Stimulated activated CD8-positive, alpha-beta memory T cell treated with anti-CD3 and anti-CD28 coated beads, Interleukin-4, amount 100 ng/mL, for 4 hours (primary cell): ENCODE measurements at places on chromosomes 12 and 14.

GRCh38 chr12:54017027-54017788, 8.4 kb downstream of the HOXC8 start:
- no peak for DNase-seq

GRCh38 chr12:120085920-120086645, 30.5 kb downstream of the RAB35 start:
- DNase-seq: no peak

DNA sequence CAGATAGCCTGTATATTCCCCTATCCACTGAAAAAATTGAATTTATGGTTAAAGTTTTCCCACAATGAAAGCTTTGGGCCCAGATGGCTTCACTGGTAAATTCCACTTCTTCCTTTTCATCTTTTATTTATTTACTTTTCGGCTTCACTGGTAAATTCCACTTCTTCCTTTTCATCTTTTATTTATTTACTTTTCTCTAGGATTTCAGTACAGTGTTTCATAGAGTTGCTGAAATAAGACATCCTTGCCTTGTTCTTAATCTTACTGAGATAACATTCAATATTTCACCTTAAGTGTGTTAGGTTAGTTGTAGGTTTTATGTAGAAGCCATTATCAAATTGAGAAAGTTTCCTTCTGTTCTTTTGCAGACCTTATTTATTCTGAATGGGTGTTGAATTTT, 18.9 kb upstream of the KLRG1 start:
- no peak for DNase-seq

- no peak for DNase-seq
Measured at GRCh38 chr12:50065726-50066310, 8.4 kb downstream of the ASIC1 start.

DNA sequence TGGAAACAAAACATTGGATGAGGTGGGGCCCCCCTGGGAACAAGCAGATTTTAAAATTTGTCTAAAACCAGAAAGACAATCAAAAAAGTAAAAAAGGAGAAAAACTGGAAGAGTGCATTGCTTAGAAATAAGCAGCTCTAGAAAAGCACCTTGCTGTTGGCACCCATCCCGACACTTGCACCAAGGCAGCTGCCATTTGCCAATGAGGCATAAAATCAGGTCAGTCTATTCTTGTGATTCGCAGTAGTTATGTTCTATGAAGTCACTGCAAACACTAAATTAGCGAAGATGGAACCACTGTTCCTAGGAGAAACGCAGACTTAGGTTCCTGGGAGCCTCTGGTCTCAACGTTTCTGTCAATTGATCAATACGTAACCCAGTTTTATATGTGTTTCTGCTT, 16.2 kb downstream of the VPS33A start:
- DNase-seq: no peak

- no peak for DNase-seq
Measured at GRCh38 chr12:37720846-37721245, 595.7 kb upstream of the ALG10B start.

- no peak for DNase-seq
Measured at GRCh38 chr12:113291586-113291985, 43.3 kb downstream of the SLC8B1 start.

DNA sequence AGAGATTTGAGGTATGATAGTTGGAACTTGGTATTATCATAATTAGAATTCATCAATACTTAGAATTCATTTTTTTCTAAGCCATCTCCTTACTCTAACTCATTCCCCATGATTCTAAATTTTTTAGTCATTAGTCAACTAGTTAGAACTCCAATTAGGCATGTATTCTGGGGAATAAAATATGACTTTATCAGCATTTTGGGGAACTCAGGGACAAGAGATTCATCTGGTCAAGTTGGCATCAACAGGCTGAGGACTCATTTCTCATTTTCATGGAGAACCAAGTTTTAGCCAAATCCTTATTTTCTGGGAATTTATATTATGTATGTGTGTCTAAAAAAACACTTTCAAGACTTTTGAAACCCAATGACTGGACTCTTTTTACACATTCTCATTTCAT, 29.2 kb downstream of the DIP2B start:
- DNase-seq: no peak

GRCh38 chr14:20934148-20934762, 21.0 kb upstream of the RNASE2 start:
- no peak for DNase-seq

DNA sequence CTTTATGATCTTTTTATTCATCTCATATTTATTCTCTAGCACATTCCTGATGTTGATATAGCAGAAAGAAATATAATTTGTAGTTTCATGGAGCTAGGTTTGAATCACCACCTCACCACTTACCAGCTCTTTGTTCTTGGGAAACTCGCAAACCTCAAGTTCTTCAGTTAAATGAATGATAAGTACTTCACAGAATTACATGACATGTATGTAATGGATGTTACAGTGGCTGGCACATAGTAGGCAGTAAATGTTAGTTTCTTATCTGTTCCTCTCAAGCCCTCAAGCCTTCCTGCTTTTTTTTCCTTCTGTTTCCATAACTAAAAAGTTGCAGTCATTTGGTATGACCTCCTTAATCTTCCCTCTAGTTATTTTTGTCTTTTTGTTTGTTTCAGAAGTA, 54.9 kb downstream of the SPATS2 start:
- no peak for DNase-seq

DNA sequence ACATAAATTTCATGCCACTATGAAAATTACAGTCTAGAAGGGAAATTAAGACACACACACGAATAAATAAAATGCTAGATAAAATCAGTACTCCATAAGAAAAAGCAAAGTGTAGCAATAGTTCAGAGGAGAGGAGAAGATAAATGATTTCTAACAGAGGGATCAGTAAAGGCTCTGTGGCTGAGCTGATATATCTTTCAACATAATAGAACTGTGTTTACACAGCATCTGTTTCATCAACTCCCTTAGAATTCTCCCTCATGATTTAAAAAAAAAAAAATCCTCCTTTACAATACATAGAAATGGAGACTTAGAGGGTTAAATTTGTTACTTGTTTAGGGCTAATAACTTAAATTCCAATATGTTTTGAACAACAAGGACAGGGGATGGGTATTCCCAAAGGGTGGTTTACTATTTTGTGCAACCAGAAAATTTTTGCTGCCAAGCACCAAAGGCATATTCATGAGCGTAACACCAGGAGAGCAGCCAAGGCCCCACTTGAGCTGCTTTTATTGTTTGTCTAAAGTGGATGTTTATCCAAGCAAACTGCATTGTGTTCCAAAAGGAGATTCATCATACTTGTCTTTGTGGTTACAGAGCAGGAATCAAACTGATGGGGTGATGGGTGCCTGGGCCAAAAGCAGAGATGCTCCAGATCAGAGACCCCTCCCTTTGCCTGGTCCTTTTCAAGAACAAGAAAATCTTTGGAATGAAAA, 162.7 kb downstream of the BMP4 start:
- no peak for DNase-seq

- no peak for DNase-seq
Measured at GRCh38 chr14:23376482-23377197, at the start of gene CMTM5. Gene CMTM5 (plus strand): TSS chr14:23377046. CDS start chr14:23377252, 206 bp downstream.

GRCh38 chr12:111439657-111440151, 34.0 kb downstream of the SH2B3 start:
- DNase-seq: no peak

GRCh38 chr12:109393437-109394345, 46.0 kb downstream of the MYO1H start:
- no peak for DNase-seq

GRCh38 chr14:81437244-81437643, 37.1 kb upstream of the STON2 start:
- no peak for DNase-seq

DNA sequence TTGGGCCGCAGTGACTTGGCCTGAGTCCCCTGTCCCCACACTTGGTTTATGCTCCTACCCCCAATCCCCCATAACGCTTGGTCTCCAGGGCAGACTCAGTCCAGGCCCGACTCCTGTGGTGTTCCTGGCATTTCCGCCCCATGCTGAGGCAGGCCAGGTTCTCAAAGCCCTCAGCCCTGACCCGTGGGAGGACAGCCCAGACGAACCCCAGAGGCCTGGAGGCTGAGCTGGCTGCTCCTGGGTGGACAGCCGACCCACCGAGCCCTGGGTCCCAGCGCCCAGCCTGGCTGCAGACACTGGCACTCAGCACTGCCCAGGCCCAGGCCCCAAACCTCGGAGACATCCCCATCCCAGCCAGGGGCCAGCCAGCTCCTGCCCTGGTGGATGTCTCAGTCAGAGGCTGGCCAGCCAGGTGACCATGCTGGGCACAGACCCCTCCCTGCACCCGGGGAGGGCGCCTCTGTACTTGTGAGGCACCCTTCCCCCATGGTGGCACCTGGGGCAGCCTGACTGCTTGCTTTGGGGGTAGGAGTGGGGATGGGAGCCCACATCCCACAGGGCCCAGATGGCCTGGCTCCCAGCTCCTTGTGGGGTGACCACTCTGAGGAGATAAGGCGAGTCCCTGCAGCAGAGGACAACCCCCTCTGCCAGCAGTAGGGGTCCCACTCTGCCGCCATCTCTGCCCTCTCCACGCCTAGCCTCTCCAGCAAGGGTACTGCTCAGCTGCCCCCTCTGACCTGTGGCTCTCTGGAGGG, 1.4 kb downstream of the PLD4 start:
- DNase-seq: no peak

- DNase-seq: no peak
Measured at GRCh38 chr14:54979039-54979438, 47.9 kb downstream of the WDHD1 start.

- DNase-seq: no peak
Measured at GRCh38 chr14:104659764-104660523, 29.5 kb upstream of the INF2 start.

GRCh38 chr14:82655770-82656169, 1122.1 kb upstream of the SEL1L start:
- DNase-seq: no peak

DNA sequence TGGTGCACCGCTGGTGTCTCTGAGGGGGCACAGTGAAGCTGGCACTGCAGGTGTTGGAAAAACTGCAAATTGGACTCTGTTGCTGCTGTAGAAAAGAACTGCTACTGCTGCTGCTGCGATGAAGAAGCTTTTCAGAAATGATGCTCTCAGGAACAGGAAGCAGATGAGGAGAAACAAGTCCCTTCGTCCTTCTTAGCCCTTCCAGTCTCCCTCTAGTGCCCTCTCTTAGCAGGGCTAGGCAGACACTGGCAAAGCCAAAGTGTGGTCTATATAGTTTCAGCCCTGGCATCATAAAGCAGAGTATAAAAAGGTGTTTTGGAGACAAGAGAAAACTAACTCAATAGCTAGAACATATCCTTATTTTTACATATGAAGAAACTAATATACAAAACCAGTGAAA, 174.5 kb downstream of the MYRFL start:
- no peak for DNase-seq

- no peak for DNase-seq
Measured at GRCh38 chr12:108457006-108457733, 57.9 kb upstream of the FICD start.

DNA sequence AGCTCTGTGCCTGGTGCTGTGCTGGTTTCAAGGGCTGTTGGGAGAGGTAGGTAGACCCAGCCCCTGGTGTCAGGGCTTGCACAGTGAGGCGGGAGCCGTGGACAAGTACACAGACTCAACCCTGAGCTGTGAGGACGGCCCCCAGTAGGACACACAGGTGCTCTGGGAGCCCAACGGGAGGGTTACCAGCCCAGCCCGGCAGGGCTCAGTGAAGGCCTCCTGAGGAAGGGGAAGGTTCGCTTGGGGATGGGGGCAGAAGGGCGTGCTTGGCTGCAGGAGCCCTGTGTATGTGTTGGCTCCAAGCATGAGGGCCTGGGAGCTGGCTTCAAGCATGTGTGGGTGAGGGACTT, 58.9 kb downstream of the SLC25A47 start:
- no peak for DNase-seq

DNA sequence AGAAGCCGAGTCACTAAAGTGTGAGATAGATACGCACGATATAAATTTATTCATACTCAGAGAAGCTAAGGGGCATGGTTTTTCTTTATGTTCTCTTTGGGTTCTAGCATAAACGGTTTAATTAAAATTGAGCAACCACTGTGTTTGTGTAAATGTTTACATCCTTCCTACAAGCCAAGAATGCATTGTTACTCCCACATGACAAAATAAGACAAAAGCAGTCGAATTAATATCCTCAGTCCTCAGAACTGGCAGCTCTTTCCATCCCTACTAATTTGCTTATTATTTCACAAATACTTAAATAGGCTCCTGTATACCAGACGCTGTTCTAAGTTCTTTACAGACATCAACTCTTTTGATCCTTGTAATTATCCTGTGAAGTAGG, 32.0 kb downstream of the SSPN start:
- no peak for DNase-seq

- no peak for DNase-seq
Measured at GRCh38 chr12:95168746-95169145, 48.5 kb downstream of the FGD6 start.

DNA sequence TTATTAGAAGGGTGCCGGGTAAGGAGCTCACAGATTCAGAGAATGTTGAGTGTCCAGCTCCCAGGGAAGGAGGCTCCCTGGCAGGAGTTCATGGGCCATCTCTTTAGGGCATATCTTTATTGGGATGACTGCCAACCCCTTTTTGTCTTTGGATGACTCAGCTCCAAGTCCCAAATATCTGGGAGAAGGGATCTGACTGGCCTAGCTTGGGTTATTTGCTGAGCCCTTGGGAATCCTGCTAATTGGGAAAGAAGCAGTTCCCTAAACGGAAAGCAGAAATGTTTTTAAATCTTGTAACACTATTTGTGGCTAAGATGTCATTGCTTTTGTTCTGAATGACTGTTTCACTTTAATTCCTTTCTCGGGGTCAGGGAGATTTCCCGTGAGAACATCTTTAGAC, 12.6 kb downstream of the DDX55 start:
- no peak for DNase-seq

- no peak for DNase-seq
Measured at GRCh38 chr14:75430526-75430925, 2.7 kb downstream of the JDP2 start.

GRCh38 chr12:98852181-98852580, 207.1 kb downstream of the APAF1 start:
- no peak for DNase-seq

DNA sequence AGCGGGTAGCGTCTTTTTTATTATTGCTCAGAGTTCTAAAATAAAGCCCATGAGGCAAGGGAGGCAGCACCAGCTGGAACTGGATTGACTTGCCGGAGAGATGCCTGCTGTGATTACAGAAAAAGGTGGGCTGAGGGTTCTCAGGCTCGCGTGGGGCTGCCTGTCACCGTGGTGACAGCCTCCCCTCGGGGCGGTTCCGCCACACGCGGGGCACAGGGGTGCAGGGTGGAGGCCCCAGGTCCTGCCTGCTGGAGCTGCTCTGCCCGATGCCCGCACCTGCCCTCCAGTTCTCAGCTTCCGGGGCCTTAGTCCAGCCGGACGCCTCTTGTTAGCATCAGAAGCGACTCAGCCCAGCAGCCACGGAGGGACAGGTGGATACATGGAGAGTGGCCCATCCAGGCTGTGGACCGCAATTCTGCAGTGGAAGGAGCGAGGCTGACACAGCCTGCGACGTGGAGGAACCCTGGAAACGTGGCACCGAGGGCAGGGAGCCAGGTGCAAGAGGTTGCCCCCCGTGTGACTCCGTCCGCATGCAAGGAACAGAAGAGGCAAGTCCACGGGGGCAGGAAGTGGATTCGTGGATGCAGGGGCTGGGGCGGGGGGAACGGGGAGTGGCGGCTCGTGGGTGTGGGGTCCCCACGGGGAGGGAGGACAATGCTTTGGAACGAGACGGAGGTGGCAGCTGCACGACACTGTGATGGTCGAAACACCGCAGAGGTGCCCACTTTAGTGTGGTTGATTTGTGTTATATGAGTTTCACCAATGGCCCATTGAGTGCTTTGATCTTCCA, 79.5 kb downstream of the GALNT9 start:
- DNase-seq: no peak
